CMK (cell line): ENCODE measurements at places on chromosomes 6 and 20.

DNA sequence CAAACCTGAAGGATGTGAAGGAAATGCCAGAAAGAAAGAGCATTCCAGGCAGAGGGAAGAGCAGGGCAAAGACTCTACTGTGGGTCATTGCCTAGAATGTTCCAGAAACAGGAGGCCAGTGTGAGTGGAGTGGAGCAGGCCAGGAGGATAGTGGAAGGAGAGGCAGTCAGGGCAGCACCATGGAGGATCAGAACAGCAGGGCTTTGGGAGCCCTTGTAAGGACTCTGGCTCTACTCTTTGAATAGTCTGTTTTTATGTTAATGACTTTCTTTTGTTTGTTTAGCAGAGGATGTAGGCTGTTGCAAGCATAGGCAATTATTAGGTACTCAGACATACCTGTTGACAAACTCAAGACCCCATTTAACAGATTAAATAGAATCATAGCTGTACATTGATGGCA, 23.6 kb upstream of the FBXL4 start:
- DNase-seq: no peak

DNA sequence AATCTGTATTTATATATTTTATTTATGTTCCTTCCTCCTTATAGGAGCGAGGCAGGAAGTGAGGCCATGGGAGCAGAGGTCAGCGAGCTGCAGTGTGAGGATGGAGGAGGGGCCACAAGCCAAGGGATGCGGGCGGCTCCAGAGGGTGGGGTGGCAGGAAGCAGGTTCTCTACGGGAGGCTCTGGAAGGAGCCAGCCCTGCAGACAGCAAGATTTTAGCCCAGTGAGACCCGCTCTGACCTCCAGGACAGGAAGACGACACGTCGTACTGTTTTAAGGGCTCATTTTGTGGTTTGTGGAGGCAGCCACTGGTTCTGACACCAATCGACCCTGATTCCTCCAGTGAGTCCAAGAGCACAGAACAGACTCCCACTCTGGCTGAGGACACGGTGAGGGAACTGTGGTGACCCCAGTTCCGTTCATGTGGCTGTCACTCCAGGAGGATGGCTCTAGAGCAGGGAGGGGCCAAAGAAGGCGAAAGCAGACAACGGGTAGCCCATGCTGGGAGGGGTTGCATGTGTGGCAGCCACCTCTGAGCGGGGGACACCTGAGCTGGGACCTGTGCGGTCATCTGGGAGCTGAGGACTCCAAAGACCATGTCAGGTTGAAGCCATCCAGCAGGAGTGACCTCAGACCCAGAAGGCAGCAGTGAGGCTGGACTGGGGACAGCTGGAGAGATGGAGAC, 100.1 kb upstream of the BHLHE23 start:
- no peak for DNase-seq

DNA sequence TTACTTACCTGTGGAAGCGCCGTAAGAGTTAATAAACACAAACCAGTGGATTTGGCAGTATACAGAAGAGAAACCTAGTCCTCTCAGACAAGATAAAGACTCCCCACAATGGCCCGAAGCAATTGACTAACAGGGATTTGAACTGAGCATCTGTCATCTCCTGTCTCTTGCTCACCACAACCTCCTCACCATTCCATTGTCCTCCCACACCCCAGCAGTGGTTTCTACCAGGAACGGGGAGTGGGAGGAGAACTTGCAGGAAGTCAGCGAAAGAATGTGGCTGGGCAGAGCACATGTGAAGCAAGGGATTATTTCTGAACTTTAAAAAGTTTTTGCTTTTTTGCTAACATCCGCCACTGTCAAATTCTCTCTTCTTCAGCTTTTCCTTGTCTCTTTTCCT, 24.6 kb upstream of the TAAR1 start:
- no peak for DNase-seq

- DNase-seq: no peak
Observed at GRCh38 chr6:24859608-24860200, 61.0 kb upstream of the ARMH2 start.

GRCh38 chr20:44702776-44703175, 12.4 kb upstream of the CCN5 start:
- peak; percentile 27 for DNase-seq

- DNase-seq: no peak
Observed at GRCh38 chr20:47762699-47763268, 22.5 kb downstream of the SULF2 start.

GRCh38 chr6:40733770-40734396, 146.7 kb upstream of the LRFN2 start:
- no peak for DNase-seq

GRCh38 chr6:149457316-149457884, 27.4 kb downstream of the ZC3H12D start:
- no peak for DNase-seq

DNA sequence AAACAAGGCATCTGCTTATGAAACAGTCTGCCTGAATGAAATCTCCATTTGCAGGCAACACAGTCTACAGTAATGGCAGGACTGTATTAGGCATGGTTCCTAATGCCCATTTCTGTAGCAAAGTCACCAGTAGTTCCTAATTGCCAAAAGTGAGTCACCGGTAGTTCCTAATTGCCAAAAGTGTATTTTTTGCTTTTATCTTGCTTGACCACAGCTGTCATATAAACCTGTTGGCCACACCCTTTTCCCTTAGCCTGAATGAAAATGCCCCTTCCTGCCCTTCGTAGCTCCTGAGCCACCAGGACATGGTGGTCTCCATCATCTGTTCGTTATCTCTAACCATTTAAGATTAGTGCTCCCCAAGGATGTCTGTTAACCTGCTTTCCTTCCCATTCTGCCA, 34.5 kb downstream of the MTHFD1L start:
- DNase-seq: no peak

GRCh38 chr6:27280064-27280539, 32.0 kb downstream of the POM121L2 start:
- peak; percentile 8 for DNase-seq

GRCh38 chr6:77979204-77979603, 326.4 kb downstream of the MEI4 start:
- DNase-seq: no peak

GRCh38 chr6:147586044-147586443, 77.6 kb downstream of the SAMD5 start:
- no peak for DNase-seq

- DNase-seq: no peak
Observed at GRCh38 chr6:25844518-25844917, 12.7 kb upstream of the SLC17A1 start.

DNA sequence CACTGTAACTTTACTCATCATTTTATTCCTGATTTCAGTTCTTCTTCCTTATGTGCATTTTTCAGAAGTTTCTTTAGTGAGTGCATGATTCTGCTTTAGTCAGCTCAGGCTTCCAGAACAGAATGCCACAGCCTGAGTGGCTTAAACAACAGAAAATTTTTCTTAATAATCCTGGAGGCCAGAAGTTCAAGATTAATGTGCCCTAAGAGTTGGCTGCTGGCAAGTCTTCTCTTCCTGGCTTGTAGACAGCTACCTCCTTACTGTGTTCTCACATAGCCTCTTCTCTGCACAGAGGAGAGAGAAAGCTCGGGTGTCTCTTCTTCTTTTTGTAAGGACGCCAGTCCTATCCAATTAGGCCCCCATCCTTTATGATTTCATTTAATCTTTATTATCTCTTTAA, 443.1 kb upstream of the RGS17 start:
- no peak for DNase-seq
